ENCODE measurements at places on chromosomes 4 and X.

GRCh38 chrX:6906608-6907007 lies 240.9 kb upstream of the STS start:
- DNase-seq = no peak

GRCh38 chr4:992297-993110 lies 700 bp downstream of the SLC26A1 start:
- DNase-seq = no peak

DNA sequence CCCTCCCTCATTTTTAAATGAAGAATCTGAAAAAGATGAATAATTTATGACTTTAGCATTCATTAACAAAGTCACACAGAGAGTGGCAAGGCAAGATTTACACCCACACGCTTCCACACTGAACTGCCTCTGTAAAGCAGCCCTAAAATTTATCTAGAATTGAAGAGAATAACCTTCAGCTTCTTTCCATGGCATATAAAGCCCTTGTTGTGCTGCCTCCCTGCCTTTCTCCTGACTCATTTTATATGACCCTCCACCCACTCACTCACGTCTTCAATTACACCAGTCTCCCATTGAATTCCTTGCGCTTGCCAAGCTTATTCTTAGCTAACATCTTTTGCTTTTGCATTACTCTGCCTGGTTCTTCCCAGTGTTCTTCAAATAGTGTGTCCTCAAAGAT lies 2649.3 kb downstream of the PCDH7 start:
- no peak for DNase-seq

- DNase-seq = no peak
Measured at GRCh38 chrX:28042260-28042659, 61.0 kb upstream of the DCAF8L1 start.

GRCh38 chr4:84678976-84679744 lies 96.2 kb downstream of the CDS1 start:
- DNase-seq = no peak

GRCh38 chr4:105622269-105622668 lies 69.8 kb downstream of the ARHGEF38 start:
- no peak for DNase-seq

GRCh38 chr4:176149680-176150355 lies 45.6 kb downstream of the SPATA4 start:
- no peak for DNase-seq

DNA sequence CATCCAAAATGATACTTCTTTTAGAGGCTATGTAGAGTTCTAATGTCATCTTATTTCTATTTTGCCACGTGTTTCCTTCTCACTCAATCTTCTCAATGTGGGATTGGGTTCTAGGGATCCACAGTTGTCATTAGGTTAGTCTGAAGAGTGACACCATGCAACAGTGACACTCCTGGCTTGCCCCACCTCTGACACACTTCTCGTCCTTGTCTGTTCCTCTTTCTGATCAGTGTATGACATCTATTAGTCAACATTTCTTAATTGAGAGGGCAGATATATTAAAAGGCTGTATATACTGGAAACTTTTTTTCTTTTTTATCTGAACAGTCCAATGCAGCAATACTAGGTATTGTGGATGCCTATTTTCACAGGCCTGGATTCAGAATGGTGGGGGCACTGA lies 67.6 kb upstream of the GYPA start:
- DNase-seq = no peak

All from NCI-H446 (cell line).